ENCODE measurements at places on chromosomes 6 and 20.

- DNase-seq = no peak
Measured at GRCh38 chr6:20877008-20877937, 343.0 kb downstream of the CDKAL1 start.

DNA sequence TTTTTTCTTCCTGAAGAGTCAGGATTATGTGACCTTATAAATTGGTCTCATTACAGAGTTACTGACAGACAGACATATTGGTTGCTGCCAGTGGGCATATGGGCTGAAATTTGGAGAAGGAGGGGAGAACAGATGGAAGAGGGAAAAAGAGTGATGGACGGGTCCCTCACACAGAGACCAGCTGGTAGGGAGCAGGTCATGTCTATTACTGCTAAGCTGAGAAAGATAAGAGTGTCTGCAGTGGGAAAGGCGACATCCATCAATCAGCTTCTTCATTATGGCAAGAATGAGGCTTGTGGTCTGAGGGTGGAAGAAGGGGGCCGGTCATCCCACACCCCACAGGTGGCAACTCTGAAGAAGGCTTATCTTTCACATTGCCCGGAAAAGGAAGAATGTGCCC, 353.8 kb upstream of the RSPO3 start:
- DNase-seq = no peak

DNA sequence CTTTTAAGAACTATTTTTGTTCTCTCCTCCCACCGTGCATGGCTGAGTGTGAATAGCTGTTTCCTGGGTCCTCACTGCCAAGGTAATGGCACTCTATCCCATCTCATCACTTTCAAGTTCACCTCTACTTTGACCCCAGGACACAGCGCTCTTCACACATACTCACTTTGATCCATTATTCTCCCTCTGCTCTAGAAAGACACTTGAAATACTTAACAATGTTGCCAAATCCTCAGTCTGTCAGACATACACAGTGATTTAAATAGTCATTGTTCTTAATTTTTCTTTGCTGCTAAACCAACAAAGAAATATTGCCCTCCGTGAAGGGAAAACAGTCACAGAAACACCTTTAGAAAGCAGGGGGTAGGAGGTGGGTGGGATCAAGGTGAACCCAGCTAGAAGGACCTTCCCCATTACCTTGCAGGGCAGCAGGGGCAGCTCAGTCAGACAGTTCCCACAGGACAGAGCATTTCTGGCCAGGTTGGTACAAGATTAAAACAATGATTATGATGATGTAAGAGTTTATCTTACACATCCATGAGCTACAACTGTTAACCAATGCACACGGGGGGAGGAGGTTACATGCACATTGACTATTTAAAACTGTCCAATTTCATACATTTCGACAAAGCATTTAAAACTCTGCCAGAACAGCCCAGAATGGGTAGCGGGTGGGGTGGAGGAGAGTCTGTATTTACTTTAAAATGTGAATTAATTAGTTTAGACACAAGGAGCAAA, 2.4 kb downstream of the SLC22A23 start:
- no peak for DNase-seq

DNA sequence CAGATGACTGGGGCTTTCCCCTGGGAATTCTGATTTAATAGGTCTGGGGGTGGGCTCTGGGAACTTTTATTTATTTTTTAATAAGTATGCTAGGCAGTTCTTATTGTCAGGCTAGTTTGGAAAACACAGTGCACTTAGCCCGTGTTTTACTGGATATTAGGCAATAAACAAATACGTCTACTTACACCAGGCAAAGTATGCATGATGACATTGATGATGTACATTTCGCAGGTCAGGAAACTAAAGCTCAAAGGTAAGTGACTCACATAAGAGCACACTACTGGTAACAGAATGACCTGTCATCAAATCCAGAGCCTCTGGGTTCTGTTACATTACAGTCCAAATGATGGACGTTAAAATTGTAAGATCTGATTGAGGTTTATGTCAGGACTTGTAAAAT, 144.4 kb upstream of the EXOC2 start:
- no peak for DNase-seq

GRCh38 chr6:14728396-14729024, 517.4 kb upstream of the JARID2 start:
- peak; percentile 44 for DNase-seq

DNA sequence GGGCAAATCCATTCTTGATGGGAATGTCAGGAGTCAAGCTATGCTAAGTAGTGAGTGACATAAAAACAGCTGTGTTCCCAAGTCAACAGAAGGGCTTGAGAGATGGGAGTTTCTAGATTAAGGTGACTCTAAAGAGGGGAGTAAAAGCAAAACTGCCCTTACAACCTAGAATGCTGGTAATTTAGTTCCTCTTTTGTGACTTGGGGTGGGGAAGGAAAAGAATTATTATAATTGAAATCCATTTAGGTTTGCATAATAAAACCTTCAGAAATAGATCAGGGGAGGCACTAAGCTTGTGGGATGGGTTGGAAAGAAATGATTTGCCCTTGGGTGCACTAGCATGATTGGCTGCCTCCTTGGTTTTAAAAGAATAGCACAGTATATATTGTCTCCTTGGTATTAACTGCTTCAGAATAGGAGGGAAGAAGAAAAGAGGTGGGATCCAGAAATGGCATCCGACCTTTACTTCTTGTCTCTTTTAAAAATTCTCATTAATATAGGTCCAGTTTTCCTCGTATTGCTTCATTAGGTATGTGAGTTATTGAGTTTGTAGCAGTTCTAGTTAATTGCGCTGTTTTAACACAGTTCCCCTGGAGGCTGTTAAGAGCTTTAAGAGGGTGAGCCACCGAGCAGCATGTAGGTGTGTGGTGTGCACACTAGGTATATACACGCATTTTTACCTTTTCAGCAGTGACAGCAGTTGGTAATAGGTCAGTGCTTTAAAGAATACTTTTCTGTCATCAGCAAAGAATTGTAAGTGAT, 95.3 kb upstream of the VSTM2L start:
- no peak for DNase-seq

GRCh38 chr6:158072083-158072721, 90.5 kb downstream of the SYNJ2 start:
- DNase-seq = peak; percentile 58

Measured in OCI-LY7 (cell line).